ENCODE measurements at places on chromosomes 1 and 21.
A peak's percentile ranks its signal among the peaks of the same experiment; 100 is the strongest.

DNA sequence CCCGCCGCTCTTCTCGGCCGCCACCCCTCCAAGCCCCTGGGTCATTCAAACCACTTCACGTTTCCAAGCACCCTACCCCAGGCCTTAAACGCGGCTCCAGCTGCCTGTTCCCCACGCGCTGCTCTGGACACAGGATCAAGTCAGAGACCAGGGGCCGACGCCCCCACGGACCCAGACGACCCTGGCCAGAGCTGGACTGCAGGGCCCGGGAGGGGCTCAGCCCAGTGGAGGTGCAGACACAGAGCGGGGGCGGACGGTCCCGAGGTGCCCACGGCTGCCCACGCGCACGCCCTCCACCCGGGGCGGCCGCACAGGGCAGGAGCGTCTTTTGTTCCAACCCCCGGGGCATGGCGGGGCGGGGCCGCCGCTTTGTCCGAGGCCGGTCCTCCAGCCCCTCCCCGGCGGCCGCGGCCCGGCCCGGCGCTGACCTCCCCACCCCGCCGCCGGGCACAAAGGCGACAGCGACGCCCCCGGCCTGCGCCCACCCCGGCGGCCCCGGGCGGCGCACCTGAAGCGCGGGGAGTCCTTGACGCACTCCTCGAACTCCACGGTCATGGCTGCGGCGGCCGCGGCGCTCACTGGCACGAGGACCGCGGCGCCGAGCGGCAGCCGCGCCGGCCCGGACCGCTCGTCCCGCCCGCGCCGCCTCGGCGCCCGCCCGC lies 338 bp downstream of the ACAP3 start:
- DNase-seq: no peak

DNA sequence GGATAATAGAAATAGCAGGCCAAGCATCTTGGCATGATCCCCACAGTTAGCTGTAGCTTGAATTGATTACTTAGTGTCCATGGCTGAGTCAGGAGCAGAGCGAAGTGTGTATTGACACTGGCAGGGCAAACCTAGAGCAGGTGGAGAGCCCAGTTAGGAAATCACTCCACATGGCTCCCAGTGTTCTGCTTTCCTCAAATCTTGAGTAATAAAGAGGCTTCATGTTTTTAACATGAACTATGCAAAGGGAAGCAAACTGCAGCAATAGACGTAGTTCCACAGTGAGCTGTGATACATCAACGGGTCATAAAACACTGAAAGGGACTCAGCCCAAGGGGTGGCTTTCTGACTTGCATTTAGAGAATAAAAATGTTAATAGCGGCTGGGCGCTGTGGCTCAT lies 28.9 kb downstream of the RHEX start:
- no peak for DNase-seq

DNA sequence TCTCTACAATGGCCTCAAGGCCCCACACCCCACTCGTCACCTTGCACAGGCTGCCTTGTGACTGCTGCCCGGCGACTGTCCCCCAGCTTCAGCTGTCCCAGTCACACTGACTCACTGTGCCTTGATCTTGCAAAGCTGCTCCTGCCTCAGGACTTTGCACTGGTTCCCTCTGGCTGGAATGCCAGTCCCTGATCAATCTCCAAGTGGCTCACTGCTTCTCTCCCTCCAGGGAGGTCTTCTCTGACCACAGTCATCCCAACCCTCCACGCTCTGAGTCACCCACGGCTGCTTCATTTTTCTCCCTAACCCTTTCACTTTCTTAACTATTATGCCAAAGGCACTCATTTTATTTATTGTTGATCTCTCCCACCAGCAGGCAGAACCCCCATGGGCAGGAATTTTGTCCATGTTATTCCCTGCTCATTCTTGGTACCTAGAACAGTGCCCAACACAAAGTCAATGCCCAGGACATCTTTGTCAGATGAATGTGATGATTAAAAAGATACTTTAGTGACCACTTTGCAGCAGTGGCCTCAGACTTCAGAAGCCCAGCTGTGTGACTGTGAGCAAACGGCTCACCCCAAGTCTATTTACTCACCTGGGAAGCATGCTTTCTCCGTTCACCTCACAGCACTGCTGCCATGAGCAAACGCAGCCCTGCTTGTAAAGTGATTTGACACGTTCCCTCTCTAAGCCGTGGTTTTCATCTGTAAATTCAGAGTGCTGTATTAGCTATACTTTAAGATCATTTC lies 53.4 kb downstream of the ZBTB18 start:
- no peak for DNase-seq

GRCh38 chr1:229119161-229119560 lies 151.8 kb upstream of the RAB4A start:
- no peak for DNase-seq

GRCh38 chr1:2271211-2271721 lies 43.1 kb downstream of the SKI start:
- DNase-seq: no peak

DNA sequence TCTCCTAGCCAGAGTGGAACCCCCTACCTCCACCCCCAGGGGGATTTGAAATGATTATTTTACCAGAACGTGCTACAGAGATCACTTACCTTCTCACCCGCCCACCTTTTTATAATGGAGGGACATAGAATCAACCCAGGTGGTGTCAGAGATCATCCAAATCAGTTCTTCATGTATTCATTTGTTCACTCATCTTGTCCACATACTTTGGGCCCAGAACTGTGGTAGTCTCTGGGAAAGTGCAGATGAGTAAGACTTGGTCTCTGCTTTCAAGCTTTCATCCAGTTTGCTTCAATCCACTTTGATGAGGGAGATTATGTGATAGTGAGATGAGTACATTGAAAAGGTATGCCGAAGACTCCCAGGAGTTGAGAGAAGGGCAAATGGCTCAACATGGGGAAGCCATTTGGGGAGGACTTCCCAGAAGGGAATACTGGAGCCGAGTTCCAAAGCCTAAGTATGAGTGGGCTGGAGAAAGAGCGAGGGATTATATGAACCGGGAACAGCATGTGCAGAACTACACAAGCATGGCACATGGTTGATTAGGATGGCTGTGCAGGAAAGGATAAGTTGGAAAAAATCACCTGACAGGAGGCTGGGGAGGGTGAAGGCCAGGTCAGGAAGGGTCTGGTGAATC lies 1.9 kb downstream of the FGGY start:
- no peak for DNase-seq

- DNase-seq: no peak
Measured at GRCh38 chr1:78240191-78240590, 194.4 kb downstream of the GIPC2 start.

DNA sequence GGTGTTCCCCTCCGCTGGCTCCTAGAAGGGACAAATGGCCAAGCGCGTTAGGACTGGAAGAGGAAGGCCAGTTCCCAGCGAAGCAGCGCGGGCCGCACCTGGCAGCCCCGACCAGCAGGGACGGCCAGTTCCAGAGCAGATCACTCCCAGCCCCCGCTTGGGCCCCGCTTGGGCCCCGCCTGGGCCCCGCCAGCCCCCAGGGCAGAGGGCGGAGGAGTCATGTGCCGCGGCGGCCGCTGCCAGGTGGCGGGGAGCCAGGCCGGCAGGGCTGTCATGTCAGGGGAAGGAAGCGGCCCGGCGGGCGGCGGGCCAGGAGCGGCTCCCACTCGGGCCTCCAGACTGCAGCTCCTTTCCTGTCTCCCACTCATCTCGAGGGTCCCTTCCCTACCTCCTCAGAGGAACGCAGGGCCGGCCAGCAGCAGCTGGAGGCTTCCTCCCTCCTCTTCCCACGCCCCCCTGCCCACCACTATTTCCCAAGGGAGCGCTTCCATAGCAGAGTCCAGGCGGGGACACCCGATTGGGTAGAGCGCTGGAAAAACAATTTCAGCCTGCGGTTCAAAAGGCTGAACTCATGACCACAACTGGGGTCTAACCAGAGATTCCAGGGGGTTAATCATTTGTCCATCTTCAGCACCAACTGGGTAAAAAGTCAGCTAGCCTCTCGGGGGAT lies 16.5 kb downstream of the ZNF697 start:
- DNase-seq: peak; percentile 88

- no peak for DNase-seq
Measured at GRCh38 chr1:117523111-117523510, 82.7 kb upstream of the TENT5C start.

DNA sequence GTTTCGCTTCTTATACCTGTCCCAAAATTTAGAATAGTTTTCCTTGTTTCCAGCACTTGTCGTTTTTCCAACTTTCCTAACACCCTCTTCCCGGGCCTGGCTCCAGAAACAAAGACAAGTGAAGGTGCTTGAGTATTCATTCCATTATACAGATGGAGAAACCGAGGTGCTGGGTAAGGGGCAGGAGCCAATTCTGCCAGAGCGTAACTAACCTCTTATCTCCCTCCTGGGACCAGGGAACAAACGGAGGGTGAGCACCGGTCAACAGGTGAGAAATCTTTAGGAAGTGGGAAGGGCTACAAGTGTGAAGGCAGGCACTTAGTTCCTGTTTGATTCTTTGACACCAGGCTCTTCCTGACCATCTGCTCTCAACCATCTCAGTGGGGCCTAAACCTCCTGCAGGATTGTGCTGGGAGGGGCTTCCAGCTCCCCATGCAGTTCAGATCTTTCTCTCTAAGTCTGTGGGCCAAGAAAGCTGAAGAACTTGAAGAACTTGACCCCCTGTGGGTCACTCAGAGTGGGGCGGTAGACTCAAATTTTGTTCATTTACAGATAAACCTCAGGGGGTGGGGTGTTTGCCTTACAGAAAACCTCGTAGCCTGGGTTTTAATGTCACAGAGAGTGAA lies 8.7 kb downstream of the PLXNA2 start:
- DNase-seq: no peak

- no peak for DNase-seq
Measured at GRCh38 chr1:94231746-94232145, 5.6 kb downstream of the ARHGAP29 start.

- DNase-seq: no peak
Measured at GRCh38 chr1:153796786-153797659, 21.8 kb downstream of the SLC27A3 start.

GRCh38 chr21:35026617-35027562 lies 22.2 kb downstream of the RUNX1 start:
- no peak for DNase-seq

DNA sequence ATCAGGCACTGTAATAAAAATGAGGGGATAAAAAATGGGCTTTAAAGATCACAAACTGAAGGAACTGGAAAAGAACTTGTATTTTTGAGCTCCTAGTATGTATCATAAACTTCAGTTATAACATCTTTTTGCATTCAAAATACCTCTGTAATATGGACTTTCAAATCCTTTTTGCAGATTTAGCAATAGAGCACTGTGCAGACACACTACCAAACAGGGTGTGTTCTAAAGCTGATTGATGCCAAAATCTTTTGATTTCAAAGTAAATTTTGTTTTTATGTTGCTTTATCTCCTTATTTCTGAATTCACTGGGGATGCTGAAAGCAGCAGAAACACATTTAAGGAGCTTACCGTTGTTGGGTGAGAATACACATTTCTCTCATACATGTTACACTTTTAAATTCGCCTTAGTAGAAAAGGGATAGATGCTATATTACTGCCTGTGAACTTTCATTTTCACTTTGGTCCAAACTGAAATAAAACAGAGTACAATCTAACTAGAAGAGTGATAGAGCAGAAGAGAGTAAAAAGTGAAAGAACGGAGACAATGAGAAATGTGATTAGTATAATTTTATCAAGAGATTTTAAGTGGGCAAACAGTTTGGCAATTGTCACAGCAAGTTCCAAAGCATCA lies 1126.6 kb downstream of the BRINP3 start:
- no peak for DNase-seq

GRCh38 chr1:46180082-46180616 lies 3.9 kb upstream of the P3R3URF start:
- DNase-seq: no peak

DNA sequence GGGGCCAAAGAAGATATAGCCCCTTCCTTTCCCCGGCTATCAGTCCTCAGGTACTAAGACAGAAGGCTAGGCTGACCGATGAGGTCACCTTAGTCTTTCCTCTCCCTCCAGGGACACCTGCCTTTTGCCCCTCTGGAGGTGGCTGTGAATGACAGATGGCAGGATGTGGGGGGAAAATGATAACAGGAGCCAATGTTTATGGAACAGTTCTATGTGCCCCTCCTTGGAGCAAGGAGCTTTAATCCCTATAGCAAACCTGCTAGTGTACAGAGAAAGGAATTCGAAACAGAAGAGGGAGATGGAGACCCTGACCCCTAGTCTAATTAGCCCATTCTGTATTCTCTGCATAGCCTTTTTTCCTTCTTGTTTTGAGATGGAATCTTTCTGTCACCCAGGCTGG lies 28.1 kb downstream of the SERINC2 start:
- DNase-seq: no peak

GRCh38 chr1:53458634-53459033 lies 565 bp upstream of the DMRTB1 start:
- DNase-seq: no peak

GRCh38 chr1:116076831-116077230 lies 34.4 kb upstream of the MAB21L3 start:
- no peak for DNase-seq

DNA sequence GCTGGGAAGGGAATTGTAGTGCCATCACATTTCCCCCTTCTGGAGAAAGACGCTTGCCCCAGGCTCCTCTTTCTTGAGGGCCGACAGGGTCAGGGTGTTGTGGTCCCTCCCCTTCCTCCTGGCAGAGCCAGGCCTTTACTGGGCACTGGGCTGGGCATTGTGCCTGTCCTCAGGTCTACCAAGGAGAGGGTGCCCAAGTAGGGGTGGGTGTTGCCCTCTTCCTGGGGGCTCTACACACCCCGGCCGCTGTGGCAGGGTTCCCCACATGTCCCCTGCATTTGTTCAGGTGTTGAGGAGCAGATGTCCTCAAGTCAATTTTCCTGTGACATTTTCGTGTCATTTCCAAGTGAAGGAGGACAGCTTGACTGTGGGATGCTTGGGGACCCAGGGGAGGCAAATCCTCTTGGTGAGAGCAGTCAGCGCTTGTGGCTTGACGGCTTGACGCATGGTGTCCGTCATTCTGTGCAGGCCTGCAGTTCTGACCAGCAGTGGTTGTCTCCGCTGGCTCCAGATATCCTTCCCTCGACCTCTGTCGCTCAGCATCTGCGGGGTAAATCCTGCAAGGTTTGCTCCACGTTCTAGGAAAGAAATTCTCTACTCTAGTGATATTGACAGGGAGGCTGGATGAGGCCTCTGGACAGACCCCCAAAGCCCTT lies 181.9 kb upstream of the VAMP3 start:
- no peak for DNase-seq

DNA sequence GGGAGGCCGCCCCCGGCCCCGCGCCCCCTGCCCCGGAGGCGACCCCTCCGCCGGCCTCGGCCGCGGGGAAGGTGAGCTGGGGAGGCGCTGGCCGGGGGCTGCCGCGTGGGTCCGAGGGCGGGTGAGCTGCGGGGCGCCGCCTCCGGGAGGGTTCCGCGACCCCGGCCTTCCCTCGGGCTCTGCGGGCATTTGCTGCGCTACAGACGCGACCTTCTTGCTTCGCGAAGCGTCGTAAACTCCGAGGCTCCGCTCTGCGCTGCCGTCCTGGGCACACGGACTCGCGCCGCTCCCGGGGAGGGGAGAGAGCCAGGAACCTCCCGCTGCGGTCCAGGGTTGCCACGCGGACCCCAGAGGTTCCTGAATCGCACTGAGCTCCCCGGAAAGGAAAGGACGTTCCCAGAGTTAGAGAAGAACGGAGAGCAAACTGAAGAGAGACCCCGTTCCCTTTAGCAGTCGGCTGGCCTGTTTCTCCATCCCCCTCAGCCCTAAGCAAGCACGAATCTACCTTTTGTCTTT lies 345 bp downstream of the SLX9 start:
- DNase-seq: no peak

All from cortex of kidney (tissue), 1 donor.